ENCODE measurements at places on chromosomes 2 and 18.
A peak's percentile ranks its signal among the peaks of the same experiment; 100 is the strongest.

- DNase-seq, result no peak
Measured at GRCh38 chr2:233186851-233187250, 64.6 kb upstream of the ATG16L1 start.

DNA sequence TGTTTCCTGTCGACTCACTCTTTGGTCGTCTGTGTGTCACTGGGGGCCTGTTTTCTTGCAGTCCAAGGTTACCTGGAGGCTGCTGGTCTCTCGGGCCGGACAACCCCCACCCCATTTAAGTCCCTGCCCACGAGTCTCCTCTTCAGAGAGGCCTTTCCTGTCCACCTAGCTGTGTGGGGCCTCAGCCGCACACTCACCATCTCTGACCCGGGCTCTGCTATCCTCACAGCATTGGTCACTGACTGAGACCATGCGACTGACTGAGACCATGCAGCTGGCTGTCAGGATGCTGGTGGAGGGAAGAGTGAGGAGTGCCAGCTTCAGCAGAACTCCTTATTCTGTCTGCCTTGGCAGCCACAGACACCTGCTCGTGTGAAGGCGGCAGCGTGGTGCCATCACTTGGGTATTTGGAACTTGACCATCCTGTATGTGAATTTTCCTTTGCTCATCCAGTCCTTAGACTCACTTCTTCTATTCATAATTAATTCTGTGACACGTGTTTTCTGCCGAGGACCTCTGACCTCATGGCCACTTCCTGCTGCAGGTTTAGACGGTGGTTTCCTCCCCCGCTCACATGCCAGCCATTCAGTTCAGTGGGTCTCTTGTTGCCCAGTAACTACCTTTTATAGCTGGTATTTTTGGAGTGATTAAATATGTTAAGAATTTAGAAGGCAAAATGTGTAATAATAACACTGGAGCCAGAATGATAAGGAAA lies 47.5 kb upstream of the ASB1 start:
- no peak for DNase-seq

DNA sequence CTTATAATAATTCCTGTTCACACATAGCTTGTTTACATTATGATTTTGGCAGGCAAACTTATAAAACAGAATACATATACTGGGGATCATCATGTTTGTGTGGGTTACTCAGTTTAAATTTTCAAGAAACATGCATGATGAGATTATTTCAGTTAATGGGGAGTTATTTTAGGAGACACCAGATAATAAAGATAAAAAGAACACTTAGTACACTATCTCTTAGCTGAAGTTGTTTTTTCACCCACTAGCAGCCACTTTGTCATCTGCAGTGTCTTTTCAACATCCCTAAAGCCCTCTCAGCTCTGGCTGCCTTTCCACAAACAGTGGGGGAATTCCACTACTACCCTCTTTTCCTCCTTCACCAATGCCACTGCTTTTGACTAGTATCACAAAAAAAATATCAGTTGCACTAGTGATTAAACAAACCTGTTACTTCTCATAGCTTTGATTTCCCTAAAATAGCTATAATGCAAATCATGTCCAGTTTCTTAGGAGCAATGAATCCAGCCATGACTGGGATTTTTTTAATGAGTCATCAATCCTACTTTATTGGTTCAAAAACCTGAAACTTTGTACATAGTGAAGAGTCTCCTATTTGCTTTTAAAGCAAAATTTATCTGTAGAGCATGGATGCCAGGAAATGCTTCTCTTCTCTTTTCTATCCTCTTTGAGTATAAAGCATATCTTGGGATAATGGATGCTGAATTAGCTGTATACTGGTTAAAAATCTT lies 156.7 kb upstream of the TFPI start:
- no peak for DNase-seq

GRCh38 chr2:32357318-32358110 lies 691 bp downstream of the BIRC6 start:
- peak; percentile 32 for DNase-seq

GRCh38 chr18:70659036-70659925 lies 370.4 kb downstream of the SOCS6 start:
- no peak for DNase-seq

- DNase-seq, result no peak
Measured at GRCh38 chr18:48824231-48824970, 126.4 kb downstream of the SMAD7 start.

- no peak for DNase-seq
Measured at GRCh38 chr18:64994370-64994769, 756.4 kb upstream of the CDH7 start.

DNA sequence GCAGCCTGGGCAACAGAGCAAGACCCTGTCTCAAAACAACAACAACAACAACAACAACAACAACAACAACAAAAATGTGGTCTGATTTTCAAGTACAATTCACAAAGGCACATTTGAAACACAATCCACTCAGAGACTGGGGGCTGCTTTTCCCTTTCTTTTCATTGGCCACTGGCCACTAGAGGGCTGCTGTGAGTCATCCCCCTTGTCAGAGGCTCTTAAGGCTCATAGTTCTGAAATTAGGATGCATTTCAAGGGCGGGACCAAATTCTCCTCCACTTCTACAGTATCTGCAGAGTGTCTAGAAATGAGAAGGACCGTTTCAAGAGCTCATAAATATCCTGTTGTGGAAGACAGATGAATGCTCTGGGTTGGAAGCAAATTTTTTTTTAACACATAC lies 285.4 kb downstream of the NRXN1 start:
- DNase-seq, result peak; percentile 26

GRCh38 chr2:236570081-236570868 lies 650 bp downstream of the ACKR3 start:
- no peak for DNase-seq

- DNase-seq, result no peak
Measured at GRCh38 chr18:28075501-28075900, 101.4 kb downstream of the CDH2 start.

GRCh38 chr18:31356025-31356424 lies 20.6 kb upstream of the DSG4 start:
- DNase-seq, result no peak

DNA sequence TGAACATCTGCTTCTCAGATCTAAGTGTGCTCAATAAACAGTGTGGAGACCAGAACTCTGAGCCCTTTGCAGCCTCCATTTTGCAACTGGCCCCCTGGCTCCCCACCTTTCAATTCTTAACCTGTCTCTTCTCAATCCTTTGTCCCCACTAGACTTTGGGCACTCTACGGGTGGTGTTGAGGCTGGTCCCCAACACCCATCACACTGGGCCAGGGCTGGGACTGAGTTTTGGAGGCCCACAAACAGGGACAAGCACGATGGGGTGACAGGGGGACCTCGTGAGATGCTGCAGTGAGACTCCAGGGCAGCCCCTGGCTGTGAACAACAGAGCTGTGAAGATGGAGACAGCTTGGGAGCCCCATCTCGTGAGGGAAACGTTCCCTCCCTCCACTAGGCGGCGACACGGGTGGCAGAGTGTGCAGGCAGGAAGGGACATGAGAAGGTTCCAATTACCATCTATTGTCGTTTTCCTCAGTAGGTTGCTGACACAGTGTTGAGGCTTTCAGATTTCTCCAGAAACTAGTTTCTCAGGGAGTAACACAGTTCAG lies 1.2 kb downstream of the ANKMY1 start:
- DNase-seq, result no peak

- peak; percentile 69 for DNase-seq
Measured at GRCh38 chr2:70328921-70329561, 27.2 kb upstream of the FAM136A start.

DNA sequence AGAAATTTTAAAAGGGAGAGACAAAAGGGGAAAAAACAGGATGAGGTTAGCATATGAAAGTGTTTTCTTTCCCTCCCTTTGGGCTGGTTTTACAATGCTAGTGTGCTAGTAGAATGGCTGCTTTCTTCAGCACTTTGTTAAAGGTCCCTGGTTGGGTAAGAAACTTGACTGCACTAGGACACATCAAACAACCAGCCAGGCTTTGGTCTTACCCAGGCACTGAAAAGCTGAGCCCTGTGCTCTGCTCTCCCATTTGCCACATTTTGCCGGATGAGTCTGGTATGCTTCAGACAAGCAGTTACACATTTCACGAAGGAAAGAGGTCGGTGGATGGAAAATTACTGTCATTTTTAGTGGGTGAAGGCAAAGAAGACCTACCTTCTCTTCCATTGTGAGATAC lies 242.0 kb downstream of the DPP10 start:
- no peak for DNase-seq

- no peak for DNase-seq
Measured at GRCh38 chr18:77062518-77063003, 70.0 kb downstream of the MBP start.

GRCh38 chr2:182854375-182855105 lies 11.9 kb downstream of the FRZB start:
- DNase-seq, result no peak

DNA sequence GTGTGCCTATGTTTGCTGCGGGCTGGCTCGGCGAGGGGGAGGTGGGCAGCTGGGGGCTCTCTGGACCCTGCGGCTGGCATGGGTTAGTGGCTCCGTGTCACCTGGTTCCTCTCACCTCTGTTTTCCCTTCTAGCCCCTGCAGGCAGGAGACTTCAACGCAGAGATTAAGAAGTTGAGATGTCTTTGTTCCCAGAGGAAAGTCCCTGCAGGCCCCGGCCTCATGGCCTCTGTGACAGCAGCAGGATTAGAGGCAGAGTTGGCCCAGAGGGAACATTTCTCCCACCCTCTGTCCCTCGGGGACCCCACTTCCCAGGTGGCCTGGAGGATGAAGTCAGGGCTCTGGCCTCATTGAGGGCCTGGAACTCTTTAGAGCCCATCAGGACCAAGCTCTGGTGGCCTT lies 56.5 kb downstream of the HPCAL1 start:
- DNase-seq, result no peak

DNA sequence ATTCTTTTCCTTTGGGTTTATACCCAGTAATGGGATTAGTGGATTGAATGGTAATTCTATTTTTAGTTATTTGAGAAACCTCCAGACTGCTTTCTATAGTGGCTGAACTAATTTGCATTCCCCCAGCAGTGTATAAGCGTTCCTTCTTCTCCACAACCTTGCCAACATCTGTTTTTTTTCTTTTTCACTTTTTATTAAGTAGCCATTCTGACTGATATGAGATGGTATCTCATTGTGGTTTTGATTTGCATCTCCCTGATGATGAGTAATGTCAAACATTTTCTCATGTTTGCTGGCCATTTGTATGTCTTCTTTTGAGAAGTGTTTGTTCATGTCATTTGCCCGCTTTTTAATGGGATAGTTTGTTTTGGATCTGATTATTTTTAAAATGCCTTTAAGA lies 64.1 kb upstream of the MEIS1 start:
- no peak for DNase-seq

DNA sequence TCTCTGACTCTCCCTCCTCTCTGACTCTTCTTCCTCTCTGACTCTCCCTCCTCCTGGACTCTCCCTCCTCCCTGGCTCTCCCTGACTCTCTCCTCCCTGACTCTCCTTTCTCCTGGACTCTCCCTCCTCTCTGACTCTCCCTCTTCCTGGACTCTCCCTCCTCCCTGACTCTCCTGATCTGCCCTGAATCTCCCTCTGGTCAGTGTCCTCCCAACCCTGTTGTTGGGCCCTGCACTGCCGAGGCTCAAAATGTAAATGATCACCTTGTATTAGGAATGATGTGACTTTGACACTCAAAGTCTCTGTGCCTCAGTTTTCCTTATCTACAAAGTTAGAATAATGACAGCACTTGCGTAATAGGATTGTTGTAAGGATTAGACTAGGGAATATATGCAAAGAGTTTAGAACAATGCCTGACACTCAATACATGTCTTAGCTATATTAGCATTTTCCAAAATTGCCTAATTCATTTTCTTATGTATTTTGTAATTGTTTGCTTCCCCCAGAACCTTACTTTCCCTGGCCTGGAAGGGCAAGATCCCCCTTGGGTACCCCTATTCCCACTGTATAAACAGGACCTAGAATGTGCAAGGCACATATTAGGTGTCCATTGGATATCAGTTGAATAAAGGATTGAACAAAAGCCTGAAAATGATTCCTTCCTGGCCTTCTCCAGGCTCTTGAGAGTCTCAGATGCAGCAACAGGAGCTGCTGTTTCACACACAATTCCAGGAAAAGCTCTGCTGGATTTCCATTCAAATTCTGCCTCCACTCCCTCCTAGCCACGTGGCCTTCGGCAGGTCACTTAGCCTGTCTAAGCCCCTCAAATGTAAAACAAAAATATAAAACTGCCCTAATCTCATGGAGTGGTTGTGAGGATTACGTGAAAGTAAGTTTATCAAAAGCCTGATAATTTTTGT lies 170.1 kb downstream of the INHBB start:
- no peak for DNase-seq

- no peak for DNase-seq
Measured at GRCh38 chr2:50987616-50988313, 44.2 kb downstream of the NRXN1 start.

GRCh38 chr2:56376699-56377665 lies 193.2 kb downstream of the CCDC85A start:
- DNase-seq, result no peak

DNA sequence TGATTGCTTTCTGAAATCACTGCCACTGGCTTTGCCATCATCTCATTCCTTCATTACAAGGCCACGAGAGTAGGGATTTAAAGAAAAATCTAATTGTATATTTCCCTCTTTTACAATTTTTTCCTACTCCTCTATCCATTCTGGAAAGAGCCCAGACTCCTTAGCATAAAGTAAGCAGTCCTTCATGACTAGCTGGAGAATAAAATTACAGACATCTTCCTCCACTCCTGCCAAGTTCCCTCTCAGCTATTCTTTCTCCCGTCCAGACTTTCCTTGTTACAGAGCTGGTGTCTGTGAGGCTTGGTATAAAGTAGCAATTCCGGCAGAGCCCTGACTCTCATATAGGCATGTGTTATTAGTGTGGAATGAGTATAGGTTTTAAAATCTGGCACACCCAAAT lies 806.8 kb downstream of the PLCL1 start:
- DNase-seq, result no peak

GRCh38 chr18:56650944-56651770 lies at the start of gene WDR7:
Gene WDR7 (plus strand): TSS chr18:56651359. CDS start chr18:56672516, 21,157 bp downstream.
- peak; percentile 99 for DNase-seq

GRCh38 chr2:239824046-239824694 lies 201.0 kb downstream of the NDUFA10 start:
- DNase-seq, result peak; percentile 31

- no peak for DNase-seq
Measured at GRCh38 chr2:240204431-240205276, 64.2 kb upstream of the OTOS start.

- DNase-seq, result no peak
Measured at GRCh38 chr2:227474410-227474809, 2.5 kb downstream of the AGFG1 start.

GRCh38 chr2:233081232-233081730 lies 21.1 kb downstream of the INPP5D start:
- DNase-seq, result no peak

Data from COR-L47 (cell line).